Kidney epithelial cell (primary cell): ENCODE measurements at places on chromosomes 6 and 20. TPM values are rescaled to one million over a fixed set of nuclear protein-coding genes. Genes with fewer than 3 reads are reported as not detected.
A peak's percentile ranks its signal among the peaks of the same experiment; 100 is the strongest.

Gene COL12A1
- total RNA-seq, result 19.2 and 24.3 TPM in 2 replicates

Gene CNBD2
- 3.3 and 5.6 TPM in 2 replicates for total RNA-seq

DNA sequence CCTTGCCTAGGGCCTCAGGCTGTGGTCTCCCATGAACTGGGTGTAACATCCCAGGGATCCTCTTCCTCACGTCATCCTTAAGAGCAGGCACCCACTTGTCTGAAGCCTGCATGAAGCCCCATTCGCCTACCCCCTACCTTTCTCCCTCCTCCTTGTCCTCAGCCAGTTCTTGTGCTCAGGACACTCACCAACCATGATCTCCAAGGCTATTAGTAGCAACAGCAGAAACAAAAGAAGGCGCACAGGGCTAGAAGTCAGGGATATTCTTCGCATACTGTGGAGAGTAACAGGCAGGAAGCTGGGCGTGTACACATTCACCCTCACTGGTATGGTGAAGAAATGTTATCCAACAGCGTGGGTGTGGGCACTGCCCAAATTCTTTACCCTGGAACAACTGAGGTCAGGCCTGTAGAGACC lies 7.3 kb downstream of the RAET1E start:
- DNase-seq, result no peak

- peak; percentile 62 for DNase-seq
Observed at GRCh38 chr20:22775671-22776139, 191.3 kb upstream of the FOXA2 start.

DNA sequence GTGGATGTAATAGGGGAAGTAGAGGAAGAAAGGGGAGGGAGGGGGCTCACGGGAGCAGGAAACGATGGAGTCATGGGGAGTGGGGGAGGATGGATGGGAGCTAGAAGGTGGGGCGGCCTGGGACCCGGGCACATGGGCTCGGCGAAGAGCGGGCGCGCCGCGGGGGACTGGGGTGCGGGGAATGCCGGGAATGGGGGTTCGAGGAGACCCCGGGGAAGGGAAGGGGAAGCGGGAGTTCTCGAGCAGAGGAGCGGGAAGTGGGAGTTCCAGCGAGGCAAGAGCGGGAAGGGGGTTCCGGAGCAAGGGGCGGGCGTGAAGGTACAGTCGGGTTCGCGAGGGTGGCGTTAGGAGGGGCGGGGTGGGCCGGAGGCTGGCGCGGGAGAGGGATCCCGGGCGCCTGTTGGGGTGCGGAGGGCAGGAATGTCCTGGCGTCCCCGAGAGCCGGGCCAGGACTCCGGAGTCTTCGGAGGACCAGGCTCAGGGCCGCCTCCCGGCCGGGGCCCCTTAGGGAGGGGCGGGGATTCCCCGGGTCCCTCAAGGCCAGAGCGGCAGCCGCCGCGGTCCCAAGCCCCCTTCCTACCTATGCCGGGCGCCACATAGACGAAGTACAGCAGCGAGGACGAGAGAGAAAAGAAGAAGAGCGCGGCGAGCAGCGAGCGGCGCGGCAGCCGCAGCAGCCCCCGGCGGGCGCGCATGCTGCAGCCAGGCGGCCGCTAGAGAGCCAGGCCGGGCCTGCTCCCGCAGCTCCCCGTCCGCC lies 504 bp downstream of the B4GALT5 start:
- DNase-seq, result no peak

- no peak for DNase-seq
Observed at GRCh38 chr6:17850281-17850680, 137.2 kb downstream of the KIF13A start.

- no peak for DNase-seq
Observed at GRCh38 chr6:20564777-20565176, 30.5 kb downstream of the CDKAL1 start.
